KBM-7 (cell line): ENCODE measurements at places on chromosomes 2 and 18.

GRCh38 chr2:16777123-16777870 lies 111.7 kb upstream of the CYRIA start:
- DNase-seq: no peak

DNA sequence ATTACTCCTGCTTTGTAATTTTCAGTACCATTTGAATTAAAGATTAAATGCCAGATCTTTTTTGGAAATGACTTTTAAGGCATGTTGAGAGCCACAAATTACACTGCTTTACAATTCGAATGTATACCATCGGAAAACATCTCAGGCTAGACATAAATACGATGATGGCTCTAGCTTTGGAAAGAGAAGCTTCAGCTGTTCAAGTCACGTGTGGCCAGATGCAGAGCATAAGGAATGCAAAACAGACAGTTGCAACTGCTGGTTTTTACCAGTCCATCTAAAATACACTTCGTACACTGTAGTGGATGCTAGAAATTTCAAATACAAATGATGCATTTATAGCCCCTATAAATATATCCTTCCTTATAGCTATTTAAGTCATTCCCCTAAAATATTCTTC lies 8.0 kb downstream of the ZNF516 start:
- no peak for DNase-seq

DNA sequence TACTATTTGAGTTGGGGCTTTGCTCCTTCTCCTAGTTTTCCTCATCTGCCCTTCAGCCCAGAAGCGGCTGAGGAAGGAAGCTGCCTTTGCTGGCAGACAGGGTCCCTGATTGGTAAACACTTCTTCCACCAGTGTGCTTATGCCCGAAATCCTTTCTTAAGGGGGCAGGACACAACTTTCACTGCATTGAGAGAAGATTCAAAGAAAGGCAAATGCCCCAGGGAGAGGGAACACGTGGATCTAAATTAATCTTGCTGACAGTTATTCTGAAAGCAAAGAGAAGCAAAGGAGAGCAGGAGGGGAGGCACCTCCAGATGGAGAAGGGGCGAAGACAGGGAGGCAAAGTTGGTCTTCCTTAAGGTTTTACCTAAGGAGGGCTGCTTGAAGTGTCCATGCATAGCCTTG lies 92.1 kb upstream of the EFEMP1 start:
- DNase-seq: no peak

DNA sequence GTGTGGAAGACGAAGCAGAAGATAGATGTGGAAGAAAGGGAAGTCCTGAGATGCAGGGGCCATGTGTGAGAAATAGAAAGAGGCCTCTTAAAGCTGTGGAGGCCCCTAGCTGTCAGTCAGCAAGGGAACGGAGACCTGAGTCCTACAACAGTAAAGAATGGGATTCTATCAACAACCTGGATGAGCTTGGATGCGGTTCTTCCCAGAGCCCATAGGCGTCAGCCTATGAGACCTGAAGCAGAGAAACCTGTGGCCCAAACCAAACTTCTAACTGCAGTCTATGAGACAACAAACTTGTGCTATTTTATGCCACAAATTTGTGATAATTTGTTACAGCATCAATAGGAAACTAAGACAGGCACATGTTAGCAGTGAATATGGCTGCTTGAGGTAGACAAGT lies 583.7 kb downstream of the ADCYAP1 start:
- no peak for DNase-seq

GRCh38 chr2:101500860-101501259 lies 25.9 kb upstream of the RFX8 start:
- DNase-seq: no peak

- DNase-seq: no peak
Measured at GRCh38 chr18:44601447-44601846, 79.2 kb upstream of the SETBP1 start.

DNA sequence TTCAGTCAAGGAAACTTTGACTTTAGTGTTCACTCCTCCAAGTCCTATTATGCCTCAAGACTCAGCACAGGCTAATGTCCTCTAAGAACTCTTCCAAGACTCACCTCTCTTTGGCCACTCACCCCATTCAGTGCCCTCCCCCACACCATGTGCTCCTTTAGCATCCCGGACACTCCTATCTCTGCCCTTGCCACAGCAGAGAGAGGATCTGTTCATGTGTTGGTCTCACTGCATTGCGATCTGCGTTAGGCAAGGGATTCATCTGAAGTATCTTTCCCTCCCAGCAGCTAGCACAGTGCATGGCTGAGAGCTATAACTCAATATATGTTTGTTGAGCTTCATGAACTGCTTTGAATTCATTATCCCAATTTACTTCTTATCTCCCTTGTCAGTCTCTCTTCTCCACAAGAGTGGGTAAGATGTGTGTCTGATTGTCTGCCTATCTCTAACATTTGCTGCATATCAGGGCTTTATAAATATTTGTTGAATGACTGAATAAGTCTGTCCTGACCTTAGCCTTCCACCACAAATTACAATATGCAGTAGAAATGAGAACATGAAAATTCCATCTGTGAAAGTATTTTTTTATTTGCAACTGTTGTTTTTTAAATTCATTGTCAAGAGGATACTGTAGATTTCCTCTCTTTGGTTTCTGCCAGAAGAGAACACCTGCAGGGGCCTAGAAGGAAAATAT lies 179.9 kb upstream of the NCKAP5 start:
- no peak for DNase-seq

- no peak for DNase-seq
Measured at GRCh38 chr2:31267437-31268120, 33.6 kb downstream of the EHD3 start.

DNA sequence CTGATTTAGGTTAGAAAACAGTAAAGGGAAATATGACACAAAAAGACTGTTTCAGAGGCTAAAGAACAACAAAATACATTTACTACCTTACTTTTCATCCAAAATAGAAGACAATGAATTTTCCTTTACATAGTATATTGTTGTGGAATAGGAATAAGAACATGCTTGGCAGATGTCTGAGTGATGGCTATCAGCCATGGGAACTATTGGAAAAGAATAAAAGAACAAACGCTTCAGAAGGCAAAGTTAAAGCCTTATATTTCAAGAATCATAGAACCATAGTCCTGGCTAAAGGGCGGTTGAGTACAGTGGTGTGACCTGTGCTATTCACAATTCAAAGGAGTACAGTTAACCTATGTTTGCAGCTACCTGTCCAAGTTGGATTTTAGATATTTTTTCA lies 73.9 kb upstream of the NRXN1 start:
- no peak for DNase-seq

- no peak for DNase-seq
Measured at GRCh38 chr2:209398463-209398862, 25.4 kb upstream of the MAP2 start.

GRCh38 chr18:56001576-56001975 lies 413.6 kb upstream of the TCF4 start:
- no peak for DNase-seq

DNA sequence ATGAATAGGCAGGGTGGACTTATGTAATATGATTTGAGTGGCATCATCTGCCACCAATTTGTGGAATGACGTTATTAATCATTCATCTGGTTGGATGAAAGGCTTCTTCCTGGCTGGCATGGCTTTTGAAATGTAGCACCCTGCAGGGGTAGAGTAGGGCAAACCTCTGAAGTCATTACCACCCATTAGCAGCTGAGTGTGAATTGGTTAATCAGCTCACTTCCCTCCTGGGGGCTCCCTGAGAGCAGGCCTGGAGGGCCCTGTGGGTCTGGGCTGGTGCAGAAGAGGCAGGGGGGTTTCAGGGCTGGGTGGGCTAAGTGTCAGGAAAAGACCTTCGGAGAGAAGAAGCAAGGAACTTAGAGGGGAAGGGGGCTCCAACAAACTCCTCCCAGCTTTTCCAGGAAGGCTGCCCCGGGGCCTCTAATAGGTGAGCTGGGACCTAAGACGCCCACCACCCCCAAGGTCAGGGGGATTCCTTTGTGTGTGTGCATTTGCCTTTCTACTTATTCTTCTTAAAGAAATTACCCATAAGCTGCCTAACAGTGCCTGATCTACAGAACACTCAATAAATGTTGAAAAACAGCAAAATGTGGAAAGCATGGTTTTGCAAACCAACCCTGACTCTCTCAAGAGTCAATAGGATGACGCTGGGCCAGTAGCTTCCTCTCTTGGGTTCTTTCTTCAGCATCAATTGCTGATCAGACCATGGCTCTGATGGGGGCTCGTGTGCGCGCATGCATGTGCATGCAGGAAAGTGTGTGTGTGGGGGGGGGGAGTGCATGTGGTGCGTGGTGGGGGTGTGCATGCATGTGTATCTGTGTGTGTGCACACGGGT lies 49.7 kb upstream of the ZNF516 start:
- no peak for DNase-seq

- DNase-seq: no peak
Measured at GRCh38 chr2:101884423-101884822, 107.3 kb upstream of the IL1R2 start.

- no peak for DNase-seq
Measured at GRCh38 chr2:10257036-10257435, 45.7 kb upstream of the HPCAL1 start.

DNA sequence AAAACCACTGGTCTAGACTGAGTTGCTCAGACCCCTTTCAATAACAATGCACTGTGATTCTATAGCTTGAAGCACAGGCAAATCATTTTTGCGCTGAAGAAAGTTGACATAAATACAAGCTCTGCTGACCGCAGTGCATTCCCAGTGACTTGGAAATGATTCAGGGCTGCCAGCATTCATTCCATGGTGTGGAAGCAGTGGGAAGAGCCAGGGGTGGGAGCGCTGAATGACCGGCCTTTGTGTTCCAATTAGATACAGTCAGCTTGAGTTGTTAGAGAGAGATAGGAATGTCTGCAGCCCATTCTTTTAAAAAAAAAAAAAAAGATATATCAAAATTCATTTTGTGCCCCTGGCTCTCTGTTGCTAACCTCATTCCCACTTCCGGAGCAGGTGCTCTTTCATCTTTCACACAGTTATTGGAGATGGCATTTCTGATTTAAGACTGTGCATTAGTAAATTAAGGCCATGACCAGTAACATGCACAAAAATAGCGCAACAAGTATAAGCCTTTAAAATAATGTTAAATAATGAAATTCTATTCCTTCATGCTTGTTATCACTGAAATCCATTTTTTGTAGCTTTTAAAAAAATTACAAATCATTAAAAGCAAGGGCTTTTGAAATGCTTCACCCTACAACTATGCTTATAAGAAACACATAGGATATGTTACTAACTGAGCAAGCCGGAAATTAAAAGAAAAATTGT lies 59.4 kb upstream of the CTLA4 start:
- DNase-seq: no peak

DNA sequence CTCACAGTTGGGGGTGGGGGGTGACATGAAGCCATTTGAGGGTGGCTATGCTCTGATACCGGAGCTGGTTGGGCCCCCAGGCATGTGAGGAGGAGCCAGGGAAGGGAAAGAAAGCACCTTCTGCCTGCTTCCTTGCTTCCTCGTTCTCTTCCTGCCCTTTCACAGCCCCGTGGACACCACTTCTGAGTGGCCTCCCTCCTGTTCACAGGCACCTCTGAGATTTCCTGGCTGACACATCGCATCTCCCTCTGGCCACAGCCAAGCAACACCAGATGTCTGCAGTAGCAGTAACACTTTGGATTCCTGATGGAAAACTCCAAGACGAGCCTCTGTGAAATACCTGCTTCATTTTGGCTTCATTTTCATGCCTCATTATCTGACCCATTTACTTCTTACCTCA lies 64.7 kb upstream of the ST3GAL5 start:
- no peak for DNase-seq

- DNase-seq: peak; percentile 80
Measured at GRCh38 chr2:112627060-112628040, 18.4 kb upstream of the SLC20A1 start.

GRCh38 chr2:1698188-1698945 lies 45.9 kb downstream of the PXDN start:
- DNase-seq: no peak

GRCh38 chr2:171529914-171530313 lies 7.6 kb downstream of the CYBRD1 start:
- DNase-seq: peak; percentile 51

- no peak for DNase-seq
Measured at GRCh38 chr2:37355735-37356134, 11.3 kb downstream of the QPCT start.

DNA sequence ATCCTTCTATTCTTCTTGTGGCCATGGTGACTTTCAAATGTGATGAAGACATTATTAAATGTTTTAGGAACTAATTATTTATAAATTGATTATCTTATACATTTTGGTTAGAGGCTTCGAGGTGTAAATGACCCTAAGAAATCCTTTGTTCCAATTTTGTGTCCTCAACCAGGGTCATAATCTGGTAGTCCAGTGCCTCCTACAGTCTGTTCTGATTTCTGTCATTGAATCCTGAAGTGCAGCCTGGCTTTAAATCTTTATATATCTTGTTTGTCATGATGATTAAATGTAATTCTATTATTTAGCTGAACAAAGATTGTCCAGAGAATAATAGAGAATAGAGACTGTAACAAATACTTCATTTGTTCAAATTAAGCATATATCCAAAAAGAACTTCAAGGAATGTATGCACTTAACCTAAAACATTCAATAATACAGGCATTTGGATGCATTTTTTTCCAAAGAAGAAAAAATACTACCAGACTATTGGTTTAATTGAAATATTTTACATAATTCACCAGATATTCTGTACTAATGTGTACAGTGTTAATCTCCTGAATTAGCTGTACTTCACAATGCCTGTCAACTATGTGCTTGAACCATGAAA lies 89.8 kb downstream of the PRPF40A start:
- DNase-seq: peak; percentile 43

GRCh38 chr2:46339676-46340459 lies 42.7 kb downstream of the EPAS1 start:
- DNase-seq: no peak

DNA sequence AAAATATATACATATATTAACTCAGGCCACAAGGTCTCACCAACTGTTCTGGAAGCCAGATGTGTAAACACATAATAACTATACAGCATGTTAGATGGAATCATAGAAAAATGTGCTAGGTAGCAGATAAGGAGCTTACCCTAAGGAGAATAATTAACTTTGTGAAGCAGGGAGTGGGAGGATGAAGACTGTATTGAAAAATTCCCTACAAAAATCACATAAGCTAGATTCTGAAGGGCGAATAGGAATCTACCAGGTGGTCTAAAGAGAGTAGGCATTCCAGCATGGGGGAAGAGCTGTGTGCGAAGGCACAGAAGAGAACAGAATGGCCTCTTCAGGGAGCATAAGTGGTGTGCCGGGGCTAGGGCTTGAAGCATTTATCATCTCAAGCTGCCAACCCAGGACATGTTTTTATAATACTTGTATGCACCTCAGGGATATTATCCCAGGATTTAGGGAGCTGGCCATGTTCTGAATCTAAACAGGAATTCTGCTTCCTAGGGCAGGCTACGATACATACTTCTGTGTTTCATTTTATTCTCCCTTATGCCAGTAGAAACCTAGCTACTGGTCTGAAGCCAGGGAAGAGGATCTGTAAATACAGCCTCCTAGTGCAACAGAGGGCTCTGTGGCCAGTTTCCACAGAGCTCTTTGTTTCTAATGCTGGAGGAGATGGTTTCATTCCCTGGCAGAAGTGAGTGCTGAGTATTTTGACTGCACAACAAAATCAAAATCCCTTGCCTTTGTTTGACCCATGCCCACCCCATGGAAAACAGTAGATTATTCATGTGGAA lies 56.7 kb downstream of the NEMP2 start:
- DNase-seq: no peak

- DNase-seq: no peak
Measured at GRCh38 chr18:10245846-10246175, 208.6 kb upstream of the APCDD1 start.

GRCh38 chr2:166491461-166491860 lies 2.6 kb downstream of the SCN7A start:
- no peak for DNase-seq
